ENCODE measurements at places on chromosomes 6 and 20.
A peak's percentile ranks its signal among the peaks of the same experiment; 100 is the strongest.

DNA sequence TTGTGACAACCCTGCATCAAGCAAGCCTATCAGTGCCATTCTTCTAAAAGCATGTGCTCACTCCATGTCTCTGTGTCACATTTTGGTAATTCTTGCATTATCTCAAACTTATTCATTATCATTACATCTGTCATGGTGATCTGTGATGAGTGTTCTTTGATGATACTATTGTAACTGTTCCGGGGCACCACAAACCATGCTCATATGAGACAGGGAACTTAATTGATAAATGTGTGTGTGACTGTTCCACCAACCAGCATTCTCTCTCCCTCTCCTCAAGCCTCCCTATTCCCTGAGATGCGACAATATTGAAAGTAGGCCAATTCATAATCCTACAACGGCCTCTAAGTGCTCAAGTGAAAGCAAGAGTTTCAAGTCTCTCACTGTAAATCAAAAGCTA lies 4.0 kb downstream of the HUS1B start:
- no peak for DNase-seq

GRCh38 chr6:25303254-25303653 lies 24.1 kb downstream of the CARMIL1 start:
- no peak for DNase-seq

- no peak for DNase-seq
These were observed 46.2 kb downstream of the NOX3 start for GRCh38 chr6:155409391-155409790.

DNA sequence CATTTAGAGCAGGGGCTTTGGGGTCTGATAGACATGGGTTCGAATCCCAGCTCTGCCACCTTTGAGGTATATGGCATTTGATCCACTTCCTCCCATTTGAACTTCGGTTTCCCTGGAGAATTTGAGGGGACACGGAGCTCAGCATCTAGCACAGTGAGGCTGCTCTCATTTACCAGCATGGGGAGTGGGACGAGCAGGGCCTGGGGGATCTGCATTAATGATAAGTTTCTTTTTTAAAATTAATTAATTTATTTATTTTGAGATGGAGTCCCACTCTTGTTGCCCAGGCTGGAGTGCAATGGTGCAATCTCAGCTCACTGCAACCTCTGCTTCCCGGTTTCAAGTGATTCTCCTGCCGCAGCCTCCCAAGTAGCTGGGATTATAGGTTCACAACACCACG lies 52.6 kb downstream of the VSTM2L start:
- no peak for DNase-seq

- DNase-seq = no peak
These were observed 7.8 kb downstream of the IL22RA2 start for GRCh38 chr6:137165375-137166246.

DNA sequence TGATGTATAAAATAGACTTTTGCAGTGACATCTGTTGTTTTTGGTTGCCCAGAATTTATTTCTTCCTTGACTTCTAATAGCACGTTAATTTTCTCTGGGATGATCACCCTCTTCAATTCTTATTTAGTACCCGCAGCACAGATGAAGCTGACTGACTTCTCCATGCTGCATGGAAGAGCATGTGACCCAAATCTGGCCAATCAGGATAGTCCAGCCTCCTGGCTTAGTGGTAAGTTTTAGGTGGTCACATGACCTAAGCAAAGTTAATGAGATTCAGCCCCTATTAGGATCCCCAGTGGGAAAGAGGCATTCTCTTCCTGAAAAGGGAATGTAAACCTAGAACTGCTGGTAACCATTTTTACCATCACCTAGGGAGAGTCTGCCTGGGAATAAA lies 13.8 kb upstream of the SIRT5 start:
- no peak for DNase-seq

GRCh38 chr6:142294679-142295078 lies 7.1 kb upstream of the ADGRG6 start:
- DNase-seq = no peak

- no peak for DNase-seq
These were observed 355.9 kb downstream of the PREX1 start for GRCh38 chr20:48471759-48472408.

DNA sequence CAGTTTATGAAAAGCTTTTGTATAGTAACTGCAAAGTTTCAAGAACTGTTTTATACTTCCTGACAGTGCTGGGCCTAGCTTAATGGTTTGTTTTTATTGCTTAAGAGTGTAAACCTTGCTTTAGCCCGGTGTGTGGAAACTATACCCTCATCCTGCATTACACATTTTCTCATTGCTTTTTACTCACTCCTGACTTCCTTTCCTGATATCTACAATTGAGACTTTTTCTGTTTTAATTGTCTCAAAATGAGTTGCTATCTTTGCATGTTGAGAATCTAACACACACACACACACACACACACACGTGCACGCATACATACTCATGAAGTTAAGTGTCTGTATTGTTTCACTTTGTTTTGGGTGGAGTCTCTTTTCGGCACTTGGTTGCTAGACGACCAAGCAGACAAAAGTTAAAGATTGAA lies 16.7 kb downstream of the BMP2 start:
- DNase-seq = no peak

DNA sequence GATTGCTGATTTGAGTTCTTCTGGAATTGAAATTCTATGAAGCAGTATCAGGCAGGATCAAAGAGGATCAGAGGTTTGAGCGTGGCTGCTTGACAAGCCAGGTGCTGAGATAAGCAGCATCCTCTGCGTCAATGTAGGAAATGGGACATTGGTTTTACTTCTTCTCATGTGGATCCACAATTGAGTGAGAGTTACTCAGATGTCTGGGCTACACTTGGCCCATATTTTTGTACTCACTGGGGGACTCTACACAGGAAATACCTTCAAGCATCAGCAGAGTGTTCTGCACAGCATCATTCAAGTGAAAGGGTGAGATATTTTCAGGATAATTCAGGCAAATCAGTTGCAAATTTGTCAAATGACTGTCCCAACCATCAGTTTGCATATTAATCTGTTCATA lies 613.9 kb upstream of the ARID1B start:
- DNase-seq = no peak

GRCh38 chr20:48705240-48706115 lies 122.3 kb downstream of the PREX1 start:
- no peak for DNase-seq

- DNase-seq = no peak
These were observed 198.9 kb downstream of the TBC1D32 start for GRCh38 chr6:121135425-121135824.

DNA sequence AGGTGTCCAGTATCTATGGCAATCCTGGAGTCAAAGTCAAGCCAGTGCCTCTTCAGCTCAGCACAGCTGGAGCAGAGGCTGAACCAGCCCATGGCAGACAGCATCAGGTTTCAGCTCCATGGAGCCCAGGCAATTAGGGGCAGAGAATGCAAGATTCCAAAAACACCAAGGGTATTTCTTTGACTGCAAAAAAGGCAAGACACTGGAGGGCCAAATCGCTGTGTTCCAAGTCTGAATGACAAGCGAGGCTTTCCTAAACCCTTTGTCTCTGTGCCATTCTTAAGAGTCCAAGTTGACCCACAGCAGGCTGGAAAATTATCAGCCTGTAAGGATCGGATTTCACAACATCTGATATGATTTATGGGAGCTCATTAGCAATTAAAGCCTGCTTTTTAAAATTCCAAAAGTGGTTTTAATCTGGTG lies 49.7 kb upstream of the TGM3 start:
- no peak for DNase-seq

- no peak for DNase-seq
These were observed 1311.5 kb upstream of the GJE1 start for GRCh38 chr6:140821196-140821595.

- DNase-seq = peak; percentile 5
These were observed 185.7 kb downstream of the BACH2 start for GRCh38 chr6:90110971-90111370.

GRCh38 chr6:95354551-95354950 lies 222.8 kb upstream of the MANEA start:
- no peak for DNase-seq

DNA sequence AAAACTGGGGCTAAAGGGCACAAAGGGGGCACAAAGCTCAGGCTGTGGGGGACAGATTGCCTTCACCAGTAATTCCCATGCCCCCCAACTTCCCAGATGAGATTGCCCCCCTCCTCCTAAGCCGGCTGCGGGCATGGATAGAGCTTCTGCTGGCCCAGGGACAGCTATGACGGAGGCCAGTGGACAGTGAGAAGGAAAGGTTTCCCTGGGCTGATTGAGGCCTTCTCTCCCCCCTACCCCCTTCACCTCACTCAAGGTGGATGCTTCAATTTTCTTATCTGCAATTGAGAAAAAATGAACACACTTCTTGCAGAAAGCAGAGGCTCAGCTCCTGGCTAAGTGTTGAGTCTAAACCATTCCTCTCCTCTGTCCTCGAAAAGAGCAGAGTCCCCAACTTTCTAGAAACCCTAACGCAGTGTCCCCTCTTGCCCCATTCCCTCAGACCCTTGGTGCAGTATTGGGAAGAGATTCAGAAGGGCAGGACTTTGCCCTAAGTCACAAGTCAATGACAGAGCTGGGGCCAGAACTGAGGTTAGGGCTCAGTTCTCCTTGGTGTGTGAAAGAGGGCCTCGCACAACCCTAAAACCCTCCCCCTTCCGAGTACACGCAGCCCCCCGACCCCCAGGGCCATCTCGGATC lies 808 bp downstream of the SDC4 start:
- no peak for DNase-seq

- no peak for DNase-seq
These were observed 642.6 kb downstream of the KIF16B start for GRCh38 chr20:15930311-15931305.

DNA sequence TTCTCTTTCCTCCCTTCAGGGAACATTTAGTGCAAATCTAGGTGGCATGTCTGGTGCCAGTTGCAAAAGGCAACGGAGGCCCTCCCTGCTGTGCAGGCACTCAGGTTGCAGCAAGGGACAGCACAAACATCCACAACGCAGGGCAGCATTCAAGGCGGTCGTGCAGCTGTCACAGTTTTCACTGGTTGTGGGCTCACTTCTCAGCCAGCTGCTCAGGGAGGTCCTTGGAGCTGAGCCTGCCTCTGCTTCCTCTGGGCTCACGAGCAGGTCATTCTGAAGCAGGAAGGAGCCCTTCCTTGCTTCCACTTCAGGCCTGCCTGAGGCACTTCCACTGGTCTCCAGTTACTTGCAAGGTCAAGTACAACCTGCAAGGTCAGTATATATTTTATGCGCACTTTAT lies 3.8 kb upstream of the NPEPL1 start:
- no peak for DNase-seq

DNA sequence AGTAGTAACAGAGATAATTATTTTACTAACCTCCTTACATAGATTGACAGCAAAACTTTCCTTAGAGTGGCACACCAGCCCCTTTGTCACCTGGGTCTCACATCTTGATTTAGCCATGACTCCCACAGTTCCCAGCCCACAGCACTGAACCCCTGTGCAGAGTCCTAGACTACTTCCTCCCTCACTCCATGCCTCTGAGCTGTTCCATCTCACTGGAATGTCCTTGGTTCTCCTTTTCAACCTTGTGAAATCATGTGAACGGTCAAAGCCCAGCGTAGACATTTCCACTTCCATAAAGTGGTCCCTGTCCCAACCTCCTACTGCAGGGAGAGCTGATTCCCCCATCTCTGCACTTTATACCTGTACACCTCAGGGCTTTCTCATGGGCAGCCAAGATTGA lies 19.7 kb downstream of the CGA start:
- DNase-seq = no peak

- DNase-seq = no peak
These were observed 930 bp downstream of the THBD start for GRCh38 chr20:23048283-23049200.

GRCh38 chr6:53309059-53309900 lies 39.5 kb downstream of the ELOVL5 start:
- no peak for DNase-seq

GRCh38 chr6:138592749-138593123 lies 93.4 kb upstream of the NHSL1 start:
- no peak for DNase-seq

GRCh38 chr6:73695619-73696421 lies at the start of gene CD109:
Gene CD109, plus strand, starts transcription at chr6:73696203. Its CDS starts 13 bp downstream, at chr6:73696216.
- DNase-seq = peak; percentile 14
